ENCODE measurements at places on chromosomes 16 and 17.

- no peak for DNase-seq
Measured at GRCh38 chr16:12976936-12977335, 75.5 kb downstream of the SHISA9 start.

DNA sequence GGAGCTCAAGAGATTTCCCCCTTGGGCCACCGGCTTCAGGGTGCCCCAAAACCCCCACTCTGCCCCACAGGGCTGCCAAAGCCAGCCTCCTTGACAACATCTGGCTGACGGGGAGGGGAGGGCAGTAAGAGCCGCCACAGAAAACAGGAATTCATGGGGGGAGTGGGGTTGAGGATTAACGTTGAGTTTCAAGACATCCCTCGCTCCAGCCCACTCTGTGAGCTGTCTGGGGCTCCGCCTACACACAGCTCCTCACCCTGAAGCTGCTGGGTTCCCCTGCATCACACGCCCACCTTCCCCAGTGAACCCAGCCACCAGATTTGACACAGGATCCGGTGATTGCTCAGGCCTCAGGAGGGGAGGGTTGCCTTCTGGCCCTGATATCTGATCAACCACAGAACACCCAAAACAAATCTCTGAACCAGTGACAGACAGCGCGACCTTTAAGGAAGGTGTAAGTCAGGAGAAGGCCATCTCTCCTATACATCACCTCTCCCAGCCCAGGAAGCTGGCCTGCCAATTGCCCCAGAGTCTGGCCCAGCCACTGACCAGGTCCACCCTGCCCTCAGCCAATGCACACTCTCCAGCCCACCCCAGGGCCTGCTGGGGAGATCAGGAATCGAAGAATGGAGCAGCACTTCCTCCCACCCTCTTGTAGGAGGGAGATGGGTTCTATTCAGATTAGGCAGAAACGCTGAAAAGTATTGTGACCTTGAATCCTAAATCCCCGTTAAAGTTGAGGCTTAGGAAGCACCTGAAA is 132.1 kb downstream of the CLEC16A start:
- DNase-seq = no peak

GRCh38 chr16:58195344-58195743 is 2.6 kb downstream of the CSNK2A2 start:
- DNase-seq = no peak

DNA sequence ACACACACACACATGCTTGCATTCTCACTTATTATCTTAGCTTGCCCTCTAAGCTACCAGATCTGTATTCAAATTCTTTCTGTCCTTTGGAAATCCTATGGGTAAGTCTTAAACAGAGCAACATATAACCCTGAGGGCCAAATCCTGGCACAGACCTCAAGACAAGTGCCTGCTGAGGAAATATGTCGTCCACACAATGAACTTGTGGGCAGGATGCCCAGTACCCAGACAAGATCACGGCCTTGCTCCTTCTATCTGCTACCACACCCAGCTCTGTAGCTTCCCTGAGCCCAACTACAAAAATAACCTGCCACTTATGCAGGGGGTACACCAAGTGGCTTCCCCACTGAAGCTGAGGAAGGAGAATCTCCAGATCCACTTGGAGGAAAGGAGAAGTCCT is 37.3 kb upstream of the FA2H start:
- DNase-seq = peak; percentile 34

DNA sequence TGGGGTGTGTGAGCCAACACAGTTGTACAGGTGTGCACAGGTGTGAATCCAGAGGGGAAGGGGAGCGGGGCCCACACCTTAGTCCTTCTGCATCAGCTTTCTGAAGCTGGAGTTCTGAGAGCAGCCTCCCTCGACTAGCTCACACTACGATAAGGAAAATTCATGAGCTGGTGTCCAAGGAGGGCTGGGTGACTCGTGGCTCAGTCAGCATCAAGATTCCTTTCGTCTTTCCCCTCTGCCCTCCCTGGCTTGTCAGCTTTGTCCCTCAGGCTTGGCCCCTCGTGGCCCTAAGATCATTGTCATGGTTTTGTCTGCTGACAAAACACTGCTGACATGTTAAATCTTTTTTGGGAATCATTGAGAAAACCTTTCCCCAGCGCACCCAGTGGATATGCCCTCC is 47.5 kb downstream of the OR1D5 start:
- DNase-seq = no peak

- no peak for DNase-seq
Measured at GRCh38 chr17:77288115-77288619, 147.4 kb downstream of the SEC14L1 start.

DNA sequence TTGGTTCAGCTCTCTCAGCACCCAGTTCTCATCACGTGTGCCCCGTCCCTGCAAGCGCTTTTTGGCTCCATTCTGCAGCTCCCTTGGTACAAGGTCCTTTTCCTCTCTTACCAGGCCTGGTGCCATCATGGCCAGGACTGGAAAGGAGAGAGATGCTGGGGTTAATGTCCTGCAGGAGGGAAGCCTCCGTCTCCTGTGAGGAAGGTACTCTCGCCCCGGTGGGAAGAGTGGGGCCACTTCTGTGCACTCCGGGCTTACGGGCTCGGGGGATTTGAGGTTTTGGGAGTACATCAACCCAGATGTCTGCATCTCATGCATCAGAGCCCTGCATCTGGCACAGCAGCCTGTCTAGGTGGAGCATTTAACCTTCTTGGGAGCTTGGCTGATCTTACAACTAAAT is 10.1 kb downstream of the CTRB2 start:
- no peak for DNase-seq

DNA sequence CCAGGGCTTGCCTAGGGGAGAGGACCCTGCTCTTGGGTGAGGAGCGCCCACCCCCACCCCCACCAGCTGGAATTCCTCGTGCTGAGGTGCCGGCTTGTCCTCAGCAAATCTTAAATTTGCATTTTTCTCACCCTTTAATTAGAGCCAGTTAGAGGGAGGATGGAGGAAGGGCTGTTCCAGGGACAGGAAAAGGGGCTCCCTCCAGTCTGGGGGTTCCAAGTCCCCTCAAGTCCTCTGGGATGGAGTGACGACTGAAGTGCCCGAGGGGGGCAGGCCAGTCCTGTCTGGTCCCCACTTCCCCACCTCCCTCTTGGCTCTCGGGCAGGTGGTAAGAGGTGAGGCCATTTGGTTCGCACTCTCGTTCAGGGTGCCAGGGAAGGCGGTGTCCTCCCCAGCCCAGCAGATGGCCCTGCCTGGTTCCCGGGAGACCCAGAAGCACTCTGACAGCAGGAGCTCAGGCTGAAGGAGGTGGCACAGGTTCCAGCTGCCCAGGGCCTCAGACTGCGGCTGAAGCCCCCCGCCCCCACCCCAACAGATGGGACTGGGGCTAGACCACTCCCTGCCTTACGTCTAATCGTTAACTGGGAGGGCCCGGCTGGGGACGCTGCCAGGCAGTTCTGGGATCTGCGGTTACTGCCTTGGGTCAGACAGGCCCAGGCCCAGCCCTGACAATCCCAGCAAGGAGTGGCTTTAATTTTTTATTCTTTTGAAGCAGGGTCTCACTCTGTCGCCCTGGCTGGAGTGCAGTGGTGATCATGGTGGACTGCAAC is 2.2 kb downstream of the RAB26 start:
- no peak for DNase-seq

DNA sequence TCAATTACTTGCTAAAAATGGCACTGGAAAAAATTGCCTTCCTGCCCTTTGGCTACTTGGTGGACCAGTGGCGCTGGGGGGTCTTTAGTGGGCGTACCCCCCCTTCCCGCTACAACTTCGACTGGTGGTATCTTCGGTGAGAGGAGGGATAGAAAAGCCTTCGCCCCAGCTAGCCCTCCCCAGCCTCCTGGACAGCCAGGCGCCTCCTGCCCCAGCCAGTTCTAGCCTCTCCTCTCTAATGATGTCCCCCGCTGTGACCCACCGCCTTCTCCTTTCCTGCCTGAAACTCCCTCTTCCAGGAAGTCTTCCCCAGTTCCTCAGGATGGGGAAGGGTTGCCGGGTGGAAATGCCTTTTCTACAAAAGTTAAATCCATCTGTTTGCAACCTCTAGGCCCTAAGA is 6.2 kb downstream of the ACE start:
- DNase-seq = no peak

DNA sequence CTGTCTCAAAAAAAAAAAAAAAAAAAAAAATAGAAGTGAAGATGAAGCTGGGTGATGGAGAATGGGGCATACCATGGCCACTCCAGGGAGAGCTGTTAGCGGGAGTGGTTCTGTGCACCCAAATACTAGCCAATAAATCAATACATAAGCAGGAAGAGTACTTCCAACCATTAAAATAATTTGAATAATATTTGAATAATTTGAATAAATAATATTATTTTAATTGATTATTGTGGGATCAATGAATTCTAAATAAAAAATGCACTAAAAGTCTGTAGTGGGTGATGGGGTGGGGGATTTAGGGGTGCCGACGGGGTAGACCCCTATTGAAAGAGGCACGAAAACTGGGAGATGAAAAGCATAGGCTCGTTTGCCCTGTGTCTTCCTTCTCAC is 41.4 kb upstream of the CMIP start:
- no peak for DNase-seq

- DNase-seq = peak; percentile 83
Measured at GRCh38 chr16:66502020-66502913, 47.7 kb downstream of the TK2 start.

GRCh38 chr17:59372138-59372751 is 40.8 kb downstream of the YPEL2 start:
- DNase-seq = peak; percentile 60

GRCh38 chr17:31875081-31875480 is 16.0 kb upstream of the COPRS start:
- DNase-seq = no peak

- no peak for DNase-seq
Measured at GRCh38 chr16:78137782-78138616, 38.5 kb downstream of the WWOX start.

GRCh38 chr17:68954146-68954896 is 871 bp downstream of the ABCA8 start:
- DNase-seq = no peak

GRCh38 chr16:57502048-57502775 is 15.9 kb upstream of the DOK4 start:
- no peak for DNase-seq

DNA sequence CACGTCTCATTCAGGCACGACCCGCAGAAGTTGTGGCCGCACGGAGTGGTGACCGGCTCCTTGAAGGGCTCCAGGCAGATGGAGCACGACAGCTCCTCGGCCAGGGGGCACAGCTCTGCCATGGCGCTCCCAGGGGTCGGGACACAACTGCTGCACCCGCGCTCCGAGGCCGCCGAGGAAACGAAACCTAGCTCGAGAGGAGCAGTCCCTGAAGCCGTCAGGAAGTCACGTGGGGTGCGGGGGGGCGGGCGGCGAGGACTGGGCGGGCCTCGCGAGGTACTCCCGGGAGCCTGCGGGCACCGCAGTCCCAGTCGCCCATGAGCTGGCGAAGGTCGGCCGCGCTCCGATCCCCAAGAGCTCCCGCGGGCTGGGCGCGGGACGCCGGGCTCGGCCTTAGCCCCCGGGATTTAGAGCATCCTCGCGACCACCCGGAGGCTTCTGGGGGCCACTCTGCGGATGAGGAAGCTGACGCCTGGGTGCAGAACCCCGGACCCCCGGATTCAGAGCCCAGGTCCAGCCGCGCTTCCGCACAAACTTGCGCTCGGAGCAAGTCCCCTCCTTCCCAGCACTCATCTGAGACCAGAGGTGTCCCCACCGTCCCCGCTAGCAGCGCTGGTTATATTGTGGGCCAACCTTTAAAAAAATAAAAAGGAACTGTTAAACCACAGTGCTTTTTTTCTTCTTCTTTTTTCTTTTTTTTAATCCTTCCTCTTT is at the start of gene TRIM25:
TSS of gene TRIM25 (minus strand) at position 183 of the 714 bp plus-strand sequence. CDS start at position 122, 61 bp downstream.
- DNase-seq = peak; percentile 94

DNA sequence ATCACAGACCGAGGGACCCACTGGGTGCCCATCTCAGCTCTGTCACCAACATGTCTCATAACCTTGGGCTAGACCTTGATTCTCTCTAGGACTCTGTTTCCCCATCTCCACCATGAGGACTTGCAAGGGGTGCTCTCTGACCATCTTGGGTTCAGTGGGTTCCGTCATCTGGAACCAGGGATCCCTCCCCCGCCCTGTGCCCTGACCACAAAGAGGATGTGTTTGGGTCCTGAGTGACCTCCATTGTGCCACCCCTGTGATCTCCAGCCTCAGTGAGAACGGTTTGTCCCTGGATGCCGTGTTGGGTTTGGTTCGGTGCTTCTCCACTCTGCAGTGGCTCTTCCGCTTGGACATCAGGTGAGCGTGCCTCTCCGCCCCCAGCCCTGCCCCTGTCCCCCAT is 49.1 kb upstream of the CPNE2 start:
- DNase-seq = no peak

DNA sequence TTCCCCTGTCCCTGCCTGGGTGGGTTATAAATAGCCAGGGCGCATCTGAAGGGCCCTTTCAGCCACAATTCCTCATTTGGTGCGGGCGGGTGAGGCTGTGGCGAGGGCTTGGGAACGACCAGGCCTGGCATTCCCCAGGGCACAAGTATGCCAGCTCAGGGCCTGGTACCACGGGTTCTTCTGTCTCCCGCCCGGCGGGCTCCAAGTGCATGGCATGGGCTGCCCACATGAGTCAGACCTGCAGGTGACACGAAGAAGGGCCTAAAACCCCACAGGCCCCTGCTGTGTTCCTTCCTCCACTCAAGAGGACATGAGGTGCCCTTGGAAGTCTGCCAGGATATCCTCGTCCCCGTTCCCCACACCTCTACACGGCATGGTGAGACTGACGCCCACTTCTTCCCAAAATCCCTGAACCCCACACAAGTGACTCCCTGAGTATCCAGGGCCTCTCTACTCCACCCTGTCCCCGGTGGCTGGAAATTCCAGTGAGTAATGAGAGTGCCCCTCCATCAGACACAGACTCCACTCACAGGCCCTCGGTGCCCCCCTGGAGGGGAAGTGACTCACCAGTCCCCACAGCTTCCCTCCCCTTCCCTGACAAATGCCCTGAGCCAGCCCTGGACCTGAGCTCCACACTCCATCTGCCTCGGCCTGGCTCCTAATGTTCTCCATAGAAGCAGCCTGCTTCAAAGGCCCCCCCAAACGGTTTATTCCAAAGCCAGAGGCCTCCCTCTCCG is 68.8 kb downstream of the ABR start:
- DNase-seq = no peak

DNA sequence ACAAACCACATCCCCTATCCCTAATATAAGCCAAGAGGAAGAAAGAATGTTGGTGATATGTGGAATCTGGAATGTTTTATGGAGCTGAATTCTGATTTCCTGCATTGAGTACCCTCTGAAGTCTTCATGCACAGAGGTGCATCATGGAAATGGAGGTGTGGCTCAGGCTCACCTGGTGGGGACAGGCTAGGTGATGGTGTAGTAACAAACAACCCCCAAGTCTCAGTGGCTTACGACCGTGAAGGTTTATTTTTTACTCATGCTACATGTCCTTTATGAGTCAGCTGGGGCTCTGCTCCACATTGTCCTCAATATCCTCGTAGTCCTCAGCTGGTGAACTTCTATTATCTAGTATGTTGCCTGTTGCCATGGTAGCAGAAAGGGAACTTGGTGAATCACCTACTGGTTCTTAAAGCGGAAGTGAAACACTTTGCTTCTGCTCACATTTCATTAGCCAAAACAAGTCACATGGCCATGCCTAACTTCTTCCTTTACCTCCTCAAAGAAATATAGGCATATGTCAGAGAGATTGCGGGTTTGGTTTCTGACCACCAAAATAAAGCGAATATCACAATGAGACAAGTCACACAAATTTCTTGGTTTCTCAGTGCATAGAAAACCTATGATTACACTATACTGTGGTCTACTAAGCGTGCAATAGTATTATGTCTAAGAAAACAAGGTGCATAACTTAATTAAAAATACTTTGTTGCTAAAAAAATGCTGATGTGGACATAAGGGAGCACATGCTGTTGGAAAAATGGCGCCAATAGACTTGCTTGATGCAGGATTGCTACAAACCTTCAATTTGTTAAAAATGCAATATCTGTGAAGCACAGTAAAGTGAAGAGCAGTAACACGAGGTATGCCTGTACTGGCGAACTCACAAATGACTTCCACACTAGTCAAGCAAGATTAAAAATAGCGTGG is at the start of gene PMFBP1:
TSS of gene PMFBP1 (minus strand) at position 51 of the 930 bp plus-strand sequence. CDS start 947 bp downstream, outside the sequence.
- peak; percentile 35 for DNase-seq

Data from testis (tissue), 5 donors.